ENCODE measurements at places on chromosomes 12 and 14. TPM values are rescaled to one million over a fixed set of nuclear protein-coding genes. Genes with fewer than 3 reads are reported as not detected.

Gene PTPN6
- total RNA-seq: 5.8 TPM

Gene BEST3
- 11.5 TPM for total RNA-seq

Gene ADCY4
- total RNA-seq: 3.2 TPM

Gene PLEKHH1
- 11.3 TPM for total RNA-seq

Gene TAS2R50
- 7.6 TPM for total RNA-seq

Gene RACGAP1
- 37.8 TPM for total RNA-seq

Gene LRRC10
- total RNA-seq: not detected

Gene KRT83
- total RNA-seq: not detected

Gene CGRRF1
- 23.8 TPM for total RNA-seq

Gene CELA1
- not detected for total RNA-seq

Gene HECTD4
- 137 TPM for total RNA-seq

Gene ANO2
- 24.9 TPM for total RNA-seq

Gene MMP14
- total RNA-seq: 14.3 TPM

Gene OVCH1
- 2.1 TPM for total RNA-seq

Gene NELL2
- 462 TPM for total RNA-seq

Gene EMP1
- total RNA-seq: 5.3 TPM

Gene ANKRD33
- not detected for total RNA-seq

Gene NUDT14
- 30.4 TPM for total RNA-seq

Gene RNF41
- total RNA-seq: 71.3 TPM

Gene EIF2B1
- total RNA-seq: 26.8 TPM

Gene ARID2
- total RNA-seq: 41.5 TPM

Data from diencephalon (tissue), 1 donor.